ENCODE measurements at places on chromosomes 11 and 22. TPM values are rescaled to one million over a fixed set of nuclear protein-coding genes. Genes with fewer than 3 reads are reported as not detected.
A peak's percentile ranks its signal among the peaks of the same experiment; 100 is the strongest.

The CARNS1 gene
- total RNA-seq = 0.36 TPM

The CDCA5 gene
- total RNA-seq = 6.3 TPM

The TRIM49C gene
- total RNA-seq = not detected

The DUSP8 gene
- total RNA-seq = 12.1 TPM

The FAM111B gene
- total RNA-seq = 1.3 TPM

The HBG2 gene
- total RNA-seq = not detected

The MTCH2 gene
- total RNA-seq = 107 TPM

GRCh38 chr11:43212279-43212678 lies 99.5 kb upstream of the API5 start:
- DNase-seq = peak; percentile 73
- H3K4me1 ChIP-seq = no peaks in the 10 kb centered on the region
- no peak overlapping the region for H3K4me3 ChIP-seq
- H3K27me3 ChIP-seq = no peaks in the 10 kb centered on the region
- no peak overlapping the region for H3K27ac ChIP-seq

DNA sequence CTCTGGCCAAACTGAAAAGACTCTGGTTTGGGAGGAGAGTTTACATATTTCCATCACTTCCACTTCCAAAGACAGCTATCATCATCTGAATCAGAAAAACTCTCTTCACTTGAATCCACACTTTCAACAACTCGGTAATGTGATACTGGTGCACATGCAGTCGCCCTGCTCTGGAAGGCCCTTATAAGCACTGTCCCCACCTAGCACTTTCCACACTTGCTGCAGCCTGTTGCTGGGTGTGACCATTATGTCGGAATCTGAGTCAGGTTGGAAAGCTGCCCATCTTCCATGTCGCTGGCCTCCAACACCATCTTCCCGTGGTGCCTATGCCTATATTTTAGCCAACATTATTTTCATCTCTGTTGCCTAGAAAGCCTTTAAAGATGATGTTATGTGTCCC lies 1.1 kb upstream of the OR10A5 start:
- H3K4me1 ChIP-seq = no peaks in the 10 kb centered on the region
- H3K27me3 ChIP-seq = no peaks in the 10 kb centered on the region
- H3K36me3 ChIP-seq = peaks cover 3% of the 10 kb centered on the region

DNA sequence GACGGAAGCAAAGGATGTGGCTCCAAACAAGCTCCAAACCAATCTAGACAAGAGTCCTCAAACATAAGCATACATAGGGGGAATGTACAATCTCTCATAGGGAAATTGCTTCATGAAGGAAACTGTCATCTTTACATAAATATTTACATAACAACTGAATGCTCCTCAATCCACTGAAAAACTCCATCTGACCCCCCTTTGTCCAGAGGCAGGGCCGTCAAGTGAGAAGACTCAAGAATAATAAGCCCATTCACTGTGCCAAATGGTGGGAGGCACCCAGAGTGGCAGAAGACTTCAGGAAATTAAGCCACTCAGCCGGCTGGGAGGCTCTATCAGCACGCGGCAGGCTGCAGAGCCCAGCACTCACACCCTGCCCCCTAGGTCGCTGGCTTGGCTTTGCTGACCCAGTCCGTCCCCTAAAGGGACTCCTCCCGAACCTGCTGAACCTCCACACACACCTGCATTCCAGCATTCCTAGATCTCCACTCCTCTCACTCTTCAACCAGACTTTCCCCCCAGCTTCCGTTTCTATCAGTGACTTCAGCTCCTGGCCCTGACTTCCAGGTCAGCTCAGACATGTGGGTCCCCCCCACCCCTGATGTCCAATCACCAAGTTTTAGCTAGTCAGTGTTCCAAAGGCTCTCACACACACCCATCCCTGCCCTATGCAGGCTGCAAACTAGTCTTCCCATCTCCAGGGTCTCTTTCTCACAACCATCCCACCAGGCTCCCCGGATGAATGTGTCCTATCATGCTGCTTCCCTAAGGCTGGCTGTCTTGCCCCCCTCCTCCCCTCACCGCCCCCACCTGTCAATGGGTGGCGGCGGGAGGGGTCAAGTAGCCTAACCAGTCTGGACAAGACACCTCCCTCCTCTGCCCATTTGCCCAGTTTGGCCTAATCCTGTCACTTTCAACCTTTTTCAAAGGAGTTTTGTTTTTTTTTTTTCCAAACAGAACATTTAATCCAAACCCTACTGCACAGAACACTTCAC lies 11.3 kb downstream of the VPS37C start:
- peaks cover 6% of the 10 kb centered on the region for H3K36me3 ChIP-seq
- H3K4me3 ChIP-seq = peak overlapping the region; percentile 6
- H3K4me1 ChIP-seq = peaks cover 56% of the 10 kb centered on the region
- no peak for DNase-seq
- H3K27me3 ChIP-seq = no peaks in the 10 kb centered on the region

- H3K27me3 ChIP-seq = peaks cover 4% of the 10 kb centered on the region
Measured at GRCh38 chr11:88411265-88411664, 73.7 kb upstream of the CTSC start.

DNA sequence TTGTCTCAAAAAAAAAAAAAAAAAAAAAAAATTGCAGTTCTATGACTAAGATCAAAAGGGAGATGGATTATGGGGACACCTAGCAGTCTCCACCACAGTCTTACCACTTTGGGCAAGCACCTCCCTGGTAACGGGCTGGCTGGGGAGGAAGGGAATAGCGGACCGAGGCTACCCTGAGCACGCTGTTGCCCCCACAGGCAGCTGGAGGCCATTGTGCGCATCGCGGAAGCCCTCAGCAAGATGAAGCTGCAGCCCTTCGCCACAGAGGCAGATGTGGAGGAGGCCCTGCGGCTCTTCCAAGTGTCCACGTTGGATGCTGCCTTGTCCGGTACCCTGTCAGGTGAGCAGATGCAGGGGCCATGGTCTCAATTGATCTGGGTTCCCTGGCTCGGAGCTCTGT lies 21.2 kb downstream of the MCM5 start:
- DNase-seq = no peak
- H3K36me3 ChIP-seq = peaks cover 15% of the 10 kb centered on the region
- no peaks in the 10 kb centered on the region for H3K27me3 ChIP-seq
- H3K27ac ChIP-seq = no peak overlapping the region
- no peak overlapping the region for H3K4me3 ChIP-seq

- peaks cover 26% of the 10 kb centered on the region for H3K4me1 ChIP-seq
- H3K27me3 ChIP-seq = peaks cover 38% of the 10 kb centered on the region
- no peak overlapping the region for H3K4me3 ChIP-seq
Measured at GRCh38 chr22:26646158-26646557, 11.2 kb upstream of the MIAT start.

DNA sequence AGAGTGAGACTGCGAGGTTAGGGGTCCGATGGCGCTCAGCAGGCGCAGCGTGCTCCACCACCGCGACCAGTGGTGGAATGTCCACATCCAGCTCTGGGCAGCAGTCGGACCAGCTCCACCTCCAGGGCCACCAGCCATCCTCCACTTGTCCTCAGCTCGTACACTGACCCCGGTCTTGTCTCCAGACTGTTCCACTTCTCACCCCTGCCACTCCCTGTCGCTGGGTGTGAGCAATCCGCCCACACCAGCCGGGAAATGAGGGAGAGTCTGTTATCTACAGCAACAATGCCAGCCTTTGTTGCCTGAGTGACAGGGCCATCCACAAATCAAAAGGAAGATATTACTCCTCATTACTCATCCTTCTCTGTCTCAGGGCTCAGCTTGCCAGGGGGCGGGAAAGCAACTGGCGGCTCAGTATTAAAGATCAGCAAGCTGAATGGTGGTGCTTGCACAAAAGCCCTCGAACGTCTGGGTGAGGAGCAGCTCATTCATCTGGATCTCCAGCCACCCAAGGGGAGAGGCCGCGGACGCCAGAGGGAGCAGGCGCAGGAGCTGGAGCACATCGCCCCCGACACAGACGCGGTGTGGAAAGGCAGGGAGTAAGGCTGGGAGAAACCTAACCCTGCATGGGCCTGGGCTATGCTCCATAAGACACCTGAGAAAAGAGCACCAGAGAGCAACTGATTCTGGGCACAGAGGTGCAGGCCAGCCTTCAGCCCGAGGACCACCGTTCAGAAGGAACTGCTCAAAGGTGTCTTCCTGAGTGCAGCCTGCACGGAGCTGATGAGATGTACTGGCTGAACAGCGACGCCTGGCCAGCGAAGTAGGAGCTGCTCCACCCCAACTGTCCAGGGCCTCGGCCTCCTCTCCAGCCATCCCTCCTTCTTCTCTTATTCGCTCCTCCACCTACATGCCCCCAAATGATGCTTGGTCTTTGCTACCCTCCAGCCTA lies 21.9 kb downstream of the IGSF9B start:
- no peak for DNase-seq
- H3K36me3 ChIP-seq = peaks cover 17% of the 10 kb centered on the region
- H3K27ac ChIP-seq = no peak overlapping the region
- no peaks in the 10 kb centered on the region for H3K27me3 ChIP-seq
- no peak overlapping the region for H3K4me3 ChIP-seq

DNA sequence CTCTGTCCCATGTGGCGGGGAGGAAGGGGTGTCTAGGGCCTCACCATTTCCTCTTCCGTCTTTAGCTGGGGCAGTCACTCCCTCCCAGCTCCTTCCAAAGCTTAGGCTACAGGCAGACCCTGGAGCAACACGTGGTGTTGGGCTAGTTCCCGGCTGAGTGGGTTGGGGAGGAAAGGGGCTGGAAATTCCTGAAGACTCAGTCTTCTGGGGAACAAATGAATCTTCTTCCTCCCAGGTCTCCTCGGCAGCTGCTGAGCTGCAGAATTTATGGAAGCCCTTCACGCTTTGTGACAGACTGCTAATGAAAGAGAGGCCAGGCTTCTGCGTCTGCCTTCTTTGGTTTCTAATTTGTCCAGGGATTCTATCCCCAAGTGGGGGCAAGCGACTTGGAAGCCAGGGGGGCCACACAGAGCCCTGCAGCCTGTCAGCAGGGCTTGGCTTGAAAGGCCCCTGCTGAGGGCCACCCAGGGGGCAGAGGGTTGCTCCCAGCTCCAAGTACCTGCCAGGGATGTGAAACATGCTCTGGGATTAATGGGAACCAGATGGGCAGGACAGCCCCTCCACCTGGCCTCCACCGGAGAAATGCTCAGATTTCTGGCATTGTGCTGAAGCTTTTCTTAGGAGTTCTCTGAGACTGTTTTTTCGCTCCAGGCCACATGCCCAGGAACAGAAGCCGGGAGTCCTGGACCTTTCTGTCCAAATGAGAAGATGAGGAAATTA lies 123.1 kb downstream of the PKNOX2 start:
- peaks cover 49% of the 10 kb centered on the region for H3K4me1 ChIP-seq
- no peak overlapping the region for H3K4me3 ChIP-seq
- no peak for DNase-seq
- H3K27ac ChIP-seq = peak overlapping the region; percentile 49
- H3K36me3 ChIP-seq = peaks cover 4% of the 10 kb centered on the region

GRCh38 chr11:111598559-111598958 lies 3.7 kb upstream of the SIK2 start:
- H3K27me3 ChIP-seq = no peaks in the 10 kb centered on the region
- no peak overlapping the region for H3K27ac ChIP-seq
- H3K4me1 ChIP-seq = peaks cover 14% of the 10 kb centered on the region

DNA sequence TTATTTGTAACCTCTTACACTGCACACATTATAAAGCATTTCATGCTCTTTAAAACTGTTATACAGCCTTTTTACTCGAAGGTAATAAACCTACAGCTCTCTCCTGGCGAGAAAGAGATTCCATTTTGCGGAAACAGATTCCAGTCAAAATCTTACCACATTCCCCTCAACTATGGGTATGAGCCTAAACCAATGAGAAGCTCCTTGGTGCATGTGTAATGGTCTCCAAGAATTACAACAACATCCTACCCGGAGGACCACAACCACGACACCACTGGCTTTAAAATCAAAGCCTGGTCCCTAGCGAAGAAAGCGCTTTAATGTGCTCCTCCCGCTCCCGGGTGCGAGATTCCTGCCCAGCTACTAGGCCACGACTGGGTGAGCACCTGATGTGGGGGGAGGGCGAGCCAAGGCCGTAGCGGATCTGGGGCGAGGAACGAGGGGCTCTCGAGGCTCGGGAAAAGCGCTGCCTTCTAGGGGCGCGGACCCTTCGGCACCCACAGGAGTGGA lies 821 bp downstream of the CELF1 start:
- H3K4me3 ChIP-seq = peak overlapping the region; percentile 98
- peaks cover 1% of the 10 kb centered on the region for H3K36me3 ChIP-seq
- DNase-seq = no peak
- peak overlapping the region; percentile 98 for H3K27ac ChIP-seq

GRCh38 chr11:134818516-134818915 lies 406.5 kb upstream of the B3GAT1 start:
- DNase-seq = no peak
- H3K27ac ChIP-seq = no peak overlapping the region
- H3K4me1 ChIP-seq = no peaks in the 10 kb centered on the region
- H3K4me3 ChIP-seq = no peak overlapping the region

- no peaks in the 10 kb centered on the region for H3K36me3 ChIP-seq
- H3K4me3 ChIP-seq = no peak overlapping the region
- H3K27me3 ChIP-seq = peaks cover 8% of the 10 kb centered on the region
- H3K27ac ChIP-seq = no peak overlapping the region
Measured at GRCh38 chr11:36945384-36945783, 347.3 kb upstream of the RAG2 start.

DNA sequence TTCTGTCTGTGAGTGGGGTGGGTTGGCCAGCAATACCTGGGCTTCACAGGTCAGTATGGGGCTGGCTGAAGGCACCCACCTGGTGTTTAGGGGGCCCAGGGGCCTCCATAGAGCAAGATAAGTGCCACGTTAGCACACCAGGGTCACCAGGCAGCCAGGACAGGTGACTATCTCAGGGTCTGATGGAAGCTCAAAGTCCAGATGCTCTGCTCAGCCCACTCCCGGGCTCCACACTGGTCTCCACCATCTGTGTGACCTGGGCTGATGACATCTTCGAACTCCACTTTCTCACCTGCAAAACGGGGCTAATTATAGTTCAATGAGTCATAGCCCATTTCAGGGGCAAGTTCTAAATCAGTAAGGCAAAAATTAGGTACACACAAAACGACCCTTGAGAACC lies 39.4 kb upstream of the PRDM11 start:
- H3K36me3 ChIP-seq = no peaks in the 10 kb centered on the region
- DNase-seq = no peak
- peaks cover 4% of the 10 kb centered on the region for H3K27me3 ChIP-seq
- no peak overlapping the region for H3K4me3 ChIP-seq

DNA sequence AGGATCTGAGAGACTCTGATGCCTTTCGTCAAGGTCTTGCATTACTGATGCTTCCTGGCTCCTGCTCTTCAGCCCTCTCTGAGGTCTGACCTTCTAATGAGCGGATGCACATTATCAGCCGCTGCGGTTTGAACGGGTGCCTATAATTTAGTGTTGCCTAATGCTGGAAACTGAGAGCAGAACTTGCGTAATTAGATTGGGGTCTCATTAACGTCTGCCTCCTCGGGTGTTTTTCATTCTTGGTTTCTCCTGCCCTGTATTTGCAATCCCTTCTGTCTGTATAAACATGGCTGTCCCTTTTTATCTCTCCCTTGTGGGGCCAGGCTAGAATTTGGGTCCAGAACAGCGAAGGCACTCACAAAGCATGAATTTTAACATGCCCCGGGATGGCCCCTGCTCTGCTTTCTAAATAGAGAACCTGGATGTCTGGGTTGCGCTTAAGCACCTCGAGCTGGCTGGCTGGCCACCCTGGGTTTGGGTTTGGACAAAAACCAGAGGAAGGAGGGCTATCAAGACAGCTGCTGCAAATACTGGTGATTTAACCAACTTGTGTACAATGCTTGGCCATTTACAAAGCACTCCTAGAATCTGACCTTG lies 118.6 kb downstream of the TIMP3 start:
- no peak overlapping the region for H3K4me3 ChIP-seq
- DNase-seq = no peak
- peaks cover 37% of the 10 kb centered on the region for H3K27me3 ChIP-seq
